ENCODE measurements at places on chromosomes 13 and 19.

- H3K36me3 ChIP-seq: no peaks in the 10 kb centered on the region
- no peaks in the 10 kb centered on the region for H3K4me1 ChIP-seq
- no peak overlapping the region for H3K27ac ChIP-seq
- DNase-seq: no peak
- H3K27me3 ChIP-seq: no peaks in the 10 kb centered on the region
- H3K4me3 ChIP-seq: no peak overlapping the region
These were observed 8.4 kb upstream of the VSTM2B start for GRCh38 chr19:29517412-29517811.

- H3K27ac ChIP-seq: no peak overlapping the region
- H3K27me3 ChIP-seq: no peaks in the 10 kb centered on the region
- H3K4me3 ChIP-seq: no peak overlapping the region
These were observed 149.4 kb downstream of the URI1 start for GRCh38 chr19:30091456-30091855.

GRCh38 chr13:20002787-20003186 is 44.3 kb downstream of the ZMYM2 start:
- no peaks in the 10 kb centered on the region for H3K27me3 ChIP-seq
- DNase-seq: no peak
- no peak overlapping the region for H3K27ac ChIP-seq
- H3K36me3 ChIP-seq: no peaks in the 10 kb centered on the region
- no peaks in the 10 kb centered on the region for H3K4me1 ChIP-seq

GRCh38 chr19:3591876-3592613 is 6.8 kb downstream of the GIPC3 start:
- H3K4me1 ChIP-seq: no peaks in the 10 kb centered on the region
- H3K27ac ChIP-seq: no peak overlapping the region
- no peaks in the 10 kb centered on the region for H3K27me3 ChIP-seq
- no peak overlapping the region for H3K4me3 ChIP-seq

DNA sequence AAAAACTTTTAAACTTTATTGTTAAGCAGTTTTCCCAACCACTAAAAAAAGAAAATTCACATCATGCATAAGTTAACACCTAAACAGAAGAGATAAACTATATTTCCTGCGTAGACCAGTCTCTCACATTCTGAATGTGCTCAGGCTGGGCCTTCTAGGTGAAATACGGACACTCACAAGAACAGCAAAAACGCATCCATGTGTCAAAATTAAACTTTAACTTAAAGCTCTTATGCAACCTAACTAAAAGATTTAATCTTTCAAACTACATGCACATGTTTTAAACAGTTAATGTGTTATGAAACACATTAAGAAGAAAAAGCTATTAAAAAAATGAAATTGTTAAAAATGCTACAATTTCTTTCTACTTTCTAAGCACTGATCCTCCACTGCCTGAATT is 2.6 kb downstream of the SAFB2 start:
- DNase-seq: no peak
- H3K36me3 ChIP-seq: peaks cover 7% of the 10 kb centered on the region
- H3K27ac ChIP-seq: no peak overlapping the region
- H3K27me3 ChIP-seq: no peaks in the 10 kb centered on the region

GRCh38 chr19:56083668-56084067 is 37.4 kb downstream of the ZNF787 start:
- no peak overlapping the region for H3K4me3 ChIP-seq
- peaks cover 2% of the 10 kb centered on the region for H3K36me3 ChIP-seq
- peaks cover 3% of the 10 kb centered on the region for H3K4me1 ChIP-seq
- peak; percentile 53 for DNase-seq
- H3K27me3 ChIP-seq: no peaks in the 10 kb centered on the region

- H3K4me1 ChIP-seq: no peaks in the 10 kb centered on the region
- peak; percentile 26 for DNase-seq
- H3K27me3 ChIP-seq: no peaks in the 10 kb centered on the region
- H3K27ac ChIP-seq: no peak overlapping the region
- no peaks in the 10 kb centered on the region for H3K36me3 ChIP-seq
These were observed 327.6 kb downstream of the FGF9 start for GRCh38 chr13:21998279-21998990.

GRCh38 chr19:8148410-8149260 is 757 bp downstream of the FBN3 start:
- H3K27me3 ChIP-seq: no peaks in the 10 kb centered on the region
- peak; percentile 96 for DNase-seq
- no peaks in the 10 kb centered on the region for H3K36me3 ChIP-seq
- peaks cover 5% of the 10 kb centered on the region for H3K4me1 ChIP-seq

DNA sequence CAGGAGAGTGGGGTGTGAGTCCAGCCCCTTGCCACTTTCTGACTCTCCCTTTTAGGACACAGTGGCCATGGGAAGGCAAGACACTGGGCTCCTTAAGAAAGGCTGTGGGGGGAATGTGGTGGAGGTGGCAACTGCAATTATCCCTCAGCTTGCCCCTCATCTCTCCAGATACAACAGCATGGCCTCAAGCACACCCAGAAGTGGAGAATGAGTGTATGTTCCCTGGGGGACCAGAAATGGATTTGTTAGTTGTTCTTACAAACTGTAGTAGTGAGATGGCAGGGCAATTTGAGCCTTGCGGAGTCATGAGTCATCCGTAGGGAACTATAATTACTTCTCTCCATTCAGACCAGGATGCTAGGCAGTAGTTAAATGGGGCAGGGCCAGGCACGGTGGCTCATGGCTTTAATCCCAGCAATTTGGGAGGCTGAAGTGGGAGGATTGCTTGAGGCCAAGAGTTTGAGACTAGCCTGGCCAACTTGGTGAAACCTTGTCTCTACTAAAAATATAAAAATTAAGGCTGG is 25.6 kb upstream of the CXCL17 start:
- H3K36me3 ChIP-seq: no peaks in the 10 kb centered on the region
- peak; percentile 63 for DNase-seq
- no peak overlapping the region for H3K4me3 ChIP-seq

GRCh38 chr13:46097015-46097414 is 7.8 kb downstream of the CPB2 start:
- no peak overlapping the region for H3K4me3 ChIP-seq
- no peak overlapping the region for H3K27ac ChIP-seq
- no peaks in the 10 kb centered on the region for H3K27me3 ChIP-seq
- H3K36me3 ChIP-seq: no peaks in the 10 kb centered on the region
- no peaks in the 10 kb centered on the region for H3K4me1 ChIP-seq

DNA sequence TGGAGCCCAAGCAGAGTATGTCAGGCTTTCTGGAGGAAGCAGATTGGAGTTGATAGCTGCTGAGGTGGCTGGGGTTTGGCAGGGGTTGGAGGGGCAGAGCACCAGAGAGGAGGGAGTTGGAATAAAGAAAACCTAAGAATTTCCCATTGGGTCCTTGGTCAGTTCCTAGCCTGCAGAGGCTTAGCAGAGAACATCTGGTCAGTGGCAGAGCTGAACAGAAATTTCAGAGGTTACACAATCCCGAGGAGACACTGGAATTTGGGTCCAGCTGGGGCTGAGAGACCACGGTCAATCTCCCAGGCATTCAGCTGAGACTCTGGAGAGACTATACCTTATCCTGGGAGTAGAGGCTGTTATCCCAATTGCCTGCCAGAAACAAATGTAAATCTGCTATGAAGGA is 84.4 kb downstream of the DPY19L3 start:
- DNase-seq: no peak
- no peaks in the 10 kb centered on the region for H3K27me3 ChIP-seq
- H3K36me3 ChIP-seq: no peaks in the 10 kb centered on the region
- H3K4me3 ChIP-seq: no peak overlapping the region
- no peaks in the 10 kb centered on the region for H3K4me1 ChIP-seq
- no peak overlapping the region for H3K27ac ChIP-seq

DNA sequence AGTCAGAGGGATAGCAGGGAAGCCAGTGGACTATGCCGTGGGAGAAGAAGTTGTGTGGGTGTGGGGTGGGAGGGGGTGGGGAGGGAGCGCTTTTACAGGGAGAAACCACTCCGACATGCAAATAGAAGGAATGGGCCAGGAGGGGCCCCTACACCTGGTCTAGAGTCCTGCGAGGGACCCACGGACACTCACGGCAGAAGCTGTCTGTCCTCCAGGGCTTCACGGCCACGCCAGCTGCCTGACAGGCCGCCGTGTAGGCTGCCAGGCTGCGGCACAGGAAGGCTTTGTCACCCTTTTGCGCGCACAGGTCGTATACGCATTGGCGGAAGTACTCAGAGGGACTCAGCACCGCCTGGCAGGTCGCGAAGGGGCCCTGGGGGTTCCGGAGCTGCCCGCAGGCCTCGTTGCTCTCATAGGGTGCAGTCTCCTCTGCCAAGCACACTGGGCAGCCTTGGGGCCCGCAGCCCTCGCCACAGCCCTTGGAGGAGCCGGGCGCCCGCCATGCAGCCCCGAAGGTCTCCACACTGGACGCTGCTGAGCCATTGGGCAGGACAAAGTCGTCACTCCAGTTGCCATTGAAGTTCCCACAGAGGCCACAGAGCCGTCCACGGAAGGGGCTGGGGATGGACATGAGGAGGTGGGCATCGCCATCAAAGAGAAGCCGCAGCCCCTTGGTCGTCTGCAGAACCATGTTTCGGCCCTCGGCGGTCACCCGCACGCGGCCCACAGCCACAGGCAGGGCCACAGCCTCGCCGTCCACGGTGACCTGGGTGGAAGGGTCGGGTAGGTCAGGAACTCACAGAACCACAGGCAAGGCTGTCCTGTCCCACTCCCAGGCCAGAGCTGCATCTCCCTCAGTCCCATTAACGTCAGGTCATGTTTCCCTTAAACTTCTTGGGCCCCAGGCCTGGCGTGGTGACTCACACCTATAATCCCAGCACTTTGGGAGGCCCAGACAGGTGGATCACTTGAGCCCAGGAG is 26.0 kb upstream of the FBL start:
- no peaks in the 10 kb centered on the region for H3K4me1 ChIP-seq
- no peaks in the 10 kb centered on the region for H3K27me3 ChIP-seq
- H3K4me3 ChIP-seq: no peak overlapping the region
- no peaks in the 10 kb centered on the region for H3K36me3 ChIP-seq
- no peak for DNase-seq

GRCh38 chr13:83592095-83592494 is 290.2 kb downstream of the SLITRK1 start:
- no peak overlapping the region for H3K4me3 ChIP-seq
- no peaks in the 10 kb centered on the region for H3K4me1 ChIP-seq
- no peak for DNase-seq
- no peaks in the 10 kb centered on the region for H3K27me3 ChIP-seq

- no peak overlapping the region for H3K4me3 ChIP-seq
- H3K4me1 ChIP-seq: no peaks in the 10 kb centered on the region
- no peak for DNase-seq
- no peaks in the 10 kb centered on the region for H3K36me3 ChIP-seq
- no peaks in the 10 kb centered on the region for H3K27me3 ChIP-seq
These were observed 2.0 kb upstream of the LILRB2 start for GRCh38 chr19:54282686-54283470.

- H3K27ac ChIP-seq: no peak overlapping the region
- H3K4me1 ChIP-seq: no peaks in the 10 kb centered on the region
- DNase-seq: no peak
- H3K27me3 ChIP-seq: no peaks in the 10 kb centered on the region
- no peaks in the 10 kb centered on the region for H3K36me3 ChIP-seq
These were observed 5.3 kb upstream of the GPR183 start for GRCh38 chr13:99312493-99312883.

GRCh38 chr19:39818626-39819097 is 15.3 kb downstream of the DYRK1B start:
- no peaks in the 10 kb centered on the region for H3K4me1 ChIP-seq
- no peaks in the 10 kb centered on the region for H3K36me3 ChIP-seq
- DNase-seq: no peak
- H3K27me3 ChIP-seq: no peaks in the 10 kb centered on the region
- H3K4me3 ChIP-seq: no peak overlapping the region
- no peak overlapping the region for H3K27ac ChIP-seq

- DNase-seq: no peak
- H3K4me3 ChIP-seq: no peak overlapping the region
- H3K4me1 ChIP-seq: no peaks in the 10 kb centered on the region
- no peaks in the 10 kb centered on the region for H3K27me3 ChIP-seq
- no peak overlapping the region for H3K27ac ChIP-seq
These were observed 790.9 kb upstream of the PRR20A start for GRCh38 chr13:56349866-56350265.

GRCh38 chr13:85068231-85068630 is 731.0 kb downstream of the SLITRK6 start:
- no peak overlapping the region for H3K27ac ChIP-seq
- no peaks in the 10 kb centered on the region for H3K4me1 ChIP-seq
- DNase-seq: no peak
- H3K36me3 ChIP-seq: no peaks in the 10 kb centered on the region

Measured in mesendoderm (in vitro differentiated cells).